ENCODE measurements at places on chromosomes 6 and 20.

- DNase-seq, result no peak
Measured at GRCh38 chr6:138371720-138372119, 6.0 kb upstream of the SMIM28 start.

- no peak for DNase-seq
Measured at GRCh38 chr6:44676246-44676790, 288.8 kb downstream of the CDC5L start.

DNA sequence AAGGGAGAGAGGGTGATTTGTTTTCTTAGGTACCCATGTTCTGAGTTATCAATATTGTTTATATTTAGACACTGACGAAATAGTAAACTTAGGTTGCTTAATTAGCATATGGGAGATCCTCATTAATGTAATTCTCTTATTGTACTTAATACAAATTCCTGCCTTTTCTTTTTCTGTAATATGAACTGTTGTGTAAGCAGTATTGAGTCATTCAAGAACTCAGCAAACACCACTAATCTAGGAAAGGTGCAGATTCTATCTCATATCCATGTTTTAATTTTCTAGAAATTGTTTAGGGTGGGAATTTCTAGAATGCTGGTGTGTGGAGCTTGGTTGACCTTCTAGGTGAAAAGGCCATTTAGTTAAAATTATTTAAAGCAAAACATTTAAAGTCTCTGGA lies 216.0 kb downstream of the ZFAND3 start:
- no peak for DNase-seq

- no peak for DNase-seq
Measured at GRCh38 chr20:60035-60918, 27.2 kb upstream of the DEFB125 start.

GRCh38 chr6:136341967-136342366 lies 52.3 kb upstream of the BCLAF1 start:
- DNase-seq, result no peak

GRCh38 chr6:152532556-152533422 lies 104.4 kb downstream of the SYNE1 start:
- DNase-seq, result no peak

- DNase-seq, result no peak
Measured at GRCh38 chr6:142088858-142089216, 43.9 kb upstream of the GJE1 start.

DNA sequence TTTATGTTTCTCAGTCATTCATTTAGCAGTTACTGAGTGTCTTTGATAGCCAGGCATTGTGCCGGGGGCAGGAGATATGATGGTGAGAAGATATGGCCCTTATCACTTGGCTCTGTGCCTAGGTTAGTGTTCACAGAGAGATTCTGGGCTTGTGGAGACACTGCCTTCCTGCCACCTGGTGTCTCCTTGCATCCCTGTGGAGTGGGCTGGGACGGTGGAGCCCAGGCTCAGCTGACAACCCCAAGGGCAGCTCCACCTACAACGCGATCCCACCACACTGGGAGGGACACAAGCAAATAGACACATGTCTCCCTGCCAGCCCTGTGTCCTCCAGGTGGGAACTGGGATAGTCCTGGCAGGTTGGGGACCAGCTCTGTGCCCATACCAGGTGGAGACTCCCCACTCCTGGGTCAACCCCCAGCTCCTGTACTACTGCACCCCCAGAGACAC lies 30.3 kb upstream of the VEGFA start:
- no peak for DNase-seq

- no peak for DNase-seq
Measured at GRCh38 chr6:32152769-32153563, 975 bp upstream of the PPT2 start.

DNA sequence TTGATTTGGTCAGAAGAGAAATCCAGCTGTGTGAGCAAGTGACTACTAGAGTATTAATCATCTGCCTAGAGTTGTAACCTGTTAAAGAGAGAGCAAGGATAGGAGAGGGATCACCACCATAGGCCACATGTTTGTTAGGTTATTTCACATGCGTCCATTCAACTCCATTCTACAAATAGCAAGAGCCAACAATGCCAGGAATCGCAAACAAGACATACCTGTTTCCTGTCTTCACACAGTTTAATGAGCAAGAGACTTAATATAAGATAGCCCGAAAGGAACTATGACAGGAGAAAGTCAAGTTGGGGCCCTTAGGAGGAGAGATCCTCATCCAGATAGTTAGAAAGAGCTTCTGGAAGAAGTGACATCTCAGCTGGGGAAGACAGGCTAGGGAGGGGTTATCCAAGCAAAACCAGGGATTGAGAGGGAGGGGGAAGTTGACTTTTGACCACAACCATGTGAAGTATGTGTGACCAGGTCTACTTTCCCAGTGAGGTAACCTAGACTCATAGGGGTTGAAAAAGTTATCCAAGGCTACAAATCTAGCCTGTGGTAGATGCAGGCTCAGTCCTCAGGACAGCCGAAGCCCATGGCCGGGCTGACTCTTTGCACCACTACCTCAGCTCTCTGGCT lies 147.4 kb downstream of the ALDH8A1 start:
- DNase-seq, result no peak

All from stimulated activated CD8-positive, alpha-beta memory T cell treated with anti-CD3 and anti-CD28 coated beads, Interleukin-2, amount 100 ng/mL, for 48 hours (primary cell).